ENCODE measurements at places on chromosomes 4 and X. TPM values are rescaled to one million over a fixed set of nuclear protein-coding genes. Genes with fewer than 3 reads are reported as not detected.

ASB12 gene
- polyA plus RNA-seq, result 0.63 TPM

GLRA3 gene
- polyA plus RNA-seq, result 0.07 TPM

CSAG1 gene
- not detected for polyA plus RNA-seq

SSX2B gene
- polyA plus RNA-seq, result not detected

DCAF16 gene
- polyA plus RNA-seq, result 54.3 TPM

C4orf50 gene
- polyA plus RNA-seq, result 0.03 TPM

XAGE1B gene
- polyA plus RNA-seq, result not detected

ENPEP gene
- polyA plus RNA-seq, result 158 TPM

TGIF2LX gene
- polyA plus RNA-seq, result not detected

SPANXC gene
- not detected for polyA plus RNA-seq

VCX3B gene
- 0.47 TPM for polyA plus RNA-seq

DCAF4L1 gene
- 0.17 TPM for polyA plus RNA-seq

RNF212 gene
- polyA plus RNA-seq, result 18.2 TPM

GPRASP3 gene
- polyA plus RNA-seq, result 21.2 TPM

MANBA gene
- polyA plus RNA-seq, result 23.4 TPM

GABRG1 gene
- 0.14 TPM for polyA plus RNA-seq

TLR7 gene
- 0.56 TPM for polyA plus RNA-seq

TCEANC gene
- 6.2 TPM for polyA plus RNA-seq

SSX4B gene
- polyA plus RNA-seq, result not detected

GUCY1A1 gene
- polyA plus RNA-seq, result 102 TPM

NPNT gene
- 17.6 TPM for polyA plus RNA-seq

Measured in left renal pelvis (tissue), 4 donors.